ENCODE measurements at places on chromosomes 7 and 10.

DNA sequence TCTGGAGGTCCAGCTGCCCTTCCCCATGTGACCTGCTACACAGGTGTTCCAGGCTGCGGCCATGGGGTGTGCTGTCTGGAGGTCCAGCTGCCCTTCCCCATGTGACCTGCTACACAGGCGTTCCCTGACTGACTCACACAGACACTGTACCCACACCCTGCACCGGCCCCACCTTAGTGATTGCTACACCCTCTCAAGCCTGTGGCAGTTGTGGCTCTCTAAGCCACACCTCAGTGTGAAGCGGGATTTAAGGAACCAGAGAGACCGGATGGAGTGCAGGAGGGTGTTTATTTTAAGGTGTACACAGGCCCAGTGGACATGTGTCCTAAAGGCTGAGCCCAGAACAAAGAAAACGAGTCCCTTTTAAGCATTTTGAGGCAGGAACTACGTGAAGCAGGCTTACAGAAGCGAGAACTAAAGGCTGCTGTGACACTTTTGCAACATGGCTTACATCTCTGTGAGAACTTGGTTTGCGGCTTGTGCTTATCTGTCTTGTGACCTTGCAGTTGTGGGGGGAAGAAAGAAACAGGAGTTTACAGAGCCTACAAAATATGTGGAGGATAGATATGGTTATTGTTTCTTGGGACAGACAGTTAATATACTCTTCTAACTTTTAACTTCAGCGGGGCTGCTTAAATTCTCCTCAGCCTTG is 326.4 kb downstream of the PAXIP1 start:
- DNase-seq: no peak

DNA sequence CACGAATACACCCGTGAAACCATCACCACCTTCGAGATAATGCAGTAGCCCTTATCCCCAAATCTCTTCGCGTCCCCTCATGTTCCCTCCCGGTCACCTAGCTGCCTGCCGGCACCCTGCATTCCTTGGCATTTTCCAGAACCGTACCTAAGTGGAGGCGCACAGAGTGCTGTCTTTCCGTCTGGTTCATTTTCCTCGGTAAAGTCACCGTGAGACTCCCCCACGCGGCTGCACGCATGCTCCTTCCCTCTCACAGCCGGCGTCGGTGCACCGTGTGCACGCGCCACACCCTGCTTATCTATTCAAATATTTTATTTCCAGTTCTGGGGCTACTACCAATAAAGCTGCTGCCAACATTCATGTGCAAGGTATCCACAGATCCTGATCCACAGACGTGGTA is 65.5 kb upstream of the NKX6-2 start:
- DNase-seq: no peak

DNA sequence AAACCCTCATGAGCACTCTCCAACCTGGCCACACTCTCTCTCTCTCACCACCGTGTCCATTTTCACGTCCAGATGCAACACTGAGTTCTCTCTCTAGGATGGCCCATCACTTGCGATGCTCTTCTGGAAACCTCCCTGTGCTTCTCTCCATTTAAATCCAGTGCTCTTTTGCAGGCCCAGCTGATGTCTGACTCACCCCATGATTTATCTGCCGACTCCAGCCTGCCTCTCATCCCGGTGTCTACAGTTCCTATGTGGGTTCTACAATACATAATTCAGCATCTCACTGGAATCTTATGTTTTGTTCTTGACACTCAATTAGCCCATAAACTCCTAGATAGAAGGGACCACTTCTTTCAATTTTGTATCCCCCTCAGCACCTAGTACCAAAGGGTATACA is 5.0 kb downstream of the TPK1 start:
- DNase-seq: peak; percentile 9

GRCh38 chr7:89927762-89928161 is 226.5 kb upstream of the STEAP1 start:
- no peak for DNase-seq

GRCh38 chr10:35577926-35578617 is 27.1 kb upstream of the GJD4 start:
- no peak for DNase-seq

DNA sequence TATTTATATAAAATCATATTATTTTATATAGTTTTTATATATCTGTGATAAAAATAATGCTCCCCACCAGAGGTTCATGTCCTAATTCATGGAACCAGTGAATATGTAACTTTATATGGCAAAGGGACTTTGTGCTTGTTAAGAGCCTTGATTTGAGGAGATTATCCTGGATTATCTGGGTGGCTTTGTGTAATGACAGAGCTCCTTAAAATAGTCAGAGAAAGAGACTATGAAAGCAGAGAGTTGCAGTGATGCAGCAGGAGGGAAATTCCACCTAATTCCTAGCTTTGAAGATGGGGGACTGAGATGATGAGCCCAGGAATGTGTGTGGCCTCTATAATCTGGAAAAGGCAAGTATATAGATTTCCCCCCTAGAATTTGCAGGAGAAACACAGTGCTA is 1034.2 kb upstream of the C7orf33 start:
- no peak for DNase-seq

DNA sequence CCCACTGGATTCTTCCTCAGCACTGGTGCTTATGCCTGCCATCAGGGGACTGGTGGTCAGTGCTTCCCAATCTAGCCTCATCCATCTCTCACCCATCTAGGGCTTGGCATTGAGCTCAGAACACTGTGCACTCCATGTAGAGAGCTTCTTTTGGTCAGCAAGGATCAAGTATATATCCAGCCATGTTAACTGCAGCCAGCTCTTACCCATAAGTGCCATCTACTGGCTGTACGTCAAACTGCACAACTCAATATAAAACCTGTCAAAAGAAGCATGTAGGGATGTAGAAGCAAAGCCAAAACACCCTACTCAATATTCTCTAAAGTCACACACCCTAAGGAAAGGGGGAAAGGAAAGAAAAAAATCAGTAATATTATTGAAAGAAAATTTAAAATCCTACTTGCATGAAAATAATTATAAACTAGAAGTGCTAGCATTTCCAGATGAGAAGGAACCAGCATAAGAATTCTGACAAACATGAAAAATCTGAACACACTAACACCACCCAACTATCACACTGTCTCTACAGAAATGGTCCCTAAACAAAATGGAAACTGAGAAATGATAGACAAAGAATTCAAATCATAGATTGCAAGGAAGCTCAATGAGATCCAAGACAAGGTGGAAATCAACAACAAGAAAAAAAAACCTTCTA is 531.1 kb upstream of the STEAP1 start:
- DNase-seq: peak; percentile 36

DNA sequence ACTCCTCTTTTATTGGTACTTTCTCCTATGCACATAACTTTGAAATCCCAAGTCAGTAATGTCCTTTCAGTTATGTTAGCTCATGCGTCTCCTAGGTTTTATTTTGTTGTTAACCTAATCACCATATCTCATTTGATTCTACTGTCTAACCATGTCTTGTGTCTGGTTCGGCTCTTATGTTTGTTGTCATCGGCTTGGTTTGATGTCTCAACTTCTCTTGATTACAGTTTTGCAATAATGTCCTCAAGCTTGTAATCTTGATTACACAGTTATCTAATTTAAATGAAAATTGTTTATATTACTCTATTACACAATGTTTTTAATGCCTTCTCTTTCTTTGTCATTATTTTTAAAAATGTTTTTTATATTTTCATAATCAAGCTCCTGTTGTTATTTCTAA is 35.9 kb upstream of the SEMA3A start:
- DNase-seq: no peak

DNA sequence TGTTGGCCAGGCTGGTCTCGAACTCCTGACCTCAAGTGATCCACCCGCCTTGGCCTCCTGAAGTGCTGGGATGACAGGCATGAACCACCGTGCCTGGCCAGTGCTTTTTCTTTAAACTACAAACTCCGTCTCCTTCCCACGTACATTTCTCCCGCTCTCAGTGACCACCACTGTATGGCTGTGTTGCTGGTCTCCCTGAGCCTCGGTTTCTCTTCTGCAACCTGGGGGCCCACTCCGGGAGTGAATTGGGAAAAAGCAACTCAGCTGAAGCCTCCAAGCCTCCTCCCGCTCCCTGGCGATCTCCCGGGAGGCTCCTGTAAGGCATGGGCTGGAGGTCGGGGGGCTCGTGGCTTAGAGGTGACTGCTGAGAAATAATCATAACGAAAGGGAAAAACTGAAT is 136.3 kb downstream of the ELFN1 start:
- no peak for DNase-seq

DNA sequence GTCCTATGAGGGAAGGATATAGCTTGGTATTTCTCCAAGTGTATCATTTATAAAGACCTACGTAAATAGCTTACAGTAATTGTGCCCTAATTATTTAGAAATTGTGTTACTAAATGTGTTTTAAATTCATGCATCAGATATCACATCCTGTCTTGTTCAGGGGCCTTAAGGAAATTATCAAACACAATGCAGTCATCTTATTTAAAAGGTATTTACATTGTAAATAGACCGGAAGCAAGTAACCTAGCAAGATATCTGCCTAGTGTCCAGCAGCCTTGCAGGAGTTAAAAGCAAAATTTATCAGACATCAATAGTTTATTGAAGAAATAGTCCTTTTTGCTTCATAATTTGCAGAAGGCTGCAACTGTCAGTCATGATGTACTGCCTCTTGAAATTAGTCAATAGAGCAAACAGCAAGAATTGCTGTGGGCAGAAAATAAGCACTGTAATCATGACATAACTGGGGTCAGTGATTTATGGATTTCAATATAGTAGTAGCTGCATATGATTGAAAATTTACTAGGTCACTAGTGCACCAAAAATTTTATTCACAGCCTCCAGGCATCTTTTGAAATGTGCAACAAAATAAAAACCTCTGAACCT is 23.1 kb downstream of the GLRX3 start:
- DNase-seq: no peak

GRCh38 chr10:73803680-73804286 is 7.6 kb downstream of the NDST2 start:
- no peak for DNase-seq

DNA sequence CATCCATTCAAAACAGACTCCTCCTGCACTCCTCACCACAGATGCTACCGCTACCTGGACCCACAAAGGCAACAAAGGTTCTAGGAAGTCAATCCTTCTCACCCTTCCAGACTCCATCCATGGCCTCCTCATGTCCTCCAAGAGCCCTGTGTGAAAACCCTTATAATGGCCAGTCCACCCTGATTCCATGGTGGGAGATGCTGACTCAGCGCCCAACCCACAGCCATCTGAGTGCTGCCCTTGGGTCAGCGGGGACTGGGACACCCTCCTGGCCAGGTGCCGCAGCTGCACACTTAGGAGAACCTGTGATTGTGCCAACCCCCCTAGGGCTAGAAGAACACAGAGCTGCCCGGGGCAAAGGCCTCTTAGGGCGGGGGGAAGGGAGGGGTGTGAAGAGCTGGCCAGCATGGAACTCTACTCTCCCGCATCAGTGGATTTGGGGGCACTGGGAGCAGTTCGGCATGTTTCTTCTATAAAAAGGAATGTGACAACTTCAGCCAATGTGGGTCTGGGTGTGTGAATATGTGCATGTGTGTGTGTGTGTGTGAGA is 25.4 kb downstream of the TMEM273 start:
- no peak for DNase-seq

GRCh38 chr10:77400033-77400432 is 237.6 kb downstream of the KCNMA1 start:
- DNase-seq: no peak

DNA sequence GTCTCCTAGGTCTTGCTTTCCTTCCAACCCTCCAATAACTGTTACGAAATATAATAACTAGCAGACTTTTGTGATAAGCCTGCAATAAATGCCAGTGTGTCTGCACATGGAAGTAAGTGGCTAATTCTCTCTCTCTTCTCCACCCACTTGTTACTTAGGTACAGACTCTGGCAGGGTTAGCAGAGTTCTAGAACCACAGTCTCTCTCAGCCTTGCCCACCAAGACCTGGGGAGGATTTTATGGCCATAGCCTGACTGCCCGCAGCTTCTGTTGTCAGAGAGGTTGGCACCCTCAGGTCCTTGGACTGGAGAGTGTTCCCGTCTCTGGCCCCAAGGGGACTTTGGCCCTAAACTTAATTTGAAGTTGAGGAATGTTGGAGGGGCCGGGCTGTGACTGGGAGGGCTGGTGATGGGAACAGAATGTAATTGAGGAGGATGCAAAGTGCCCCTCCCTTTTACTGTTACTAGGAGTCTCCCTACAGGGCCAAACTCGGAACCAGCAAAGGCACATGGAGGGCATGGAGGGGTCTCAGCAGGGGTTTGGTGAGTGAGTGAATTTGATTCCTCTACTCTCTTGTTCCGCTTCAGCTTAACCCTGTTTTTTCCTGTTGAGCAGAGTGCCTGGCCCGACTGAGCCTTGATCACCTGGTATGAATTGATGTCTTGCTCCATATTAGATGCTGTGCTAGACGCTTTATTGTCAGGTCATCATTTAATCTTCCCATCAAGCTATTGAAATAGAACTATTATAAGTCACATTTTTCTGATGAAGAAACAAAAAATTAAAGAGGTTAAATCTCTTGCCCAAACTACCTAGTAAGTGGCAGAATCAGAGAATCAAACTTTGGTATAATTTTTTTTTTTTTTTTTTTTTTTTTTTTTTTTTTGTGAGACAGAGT is 37.0 kb upstream of the LCOR start:
- DNase-seq: no peak

DNA sequence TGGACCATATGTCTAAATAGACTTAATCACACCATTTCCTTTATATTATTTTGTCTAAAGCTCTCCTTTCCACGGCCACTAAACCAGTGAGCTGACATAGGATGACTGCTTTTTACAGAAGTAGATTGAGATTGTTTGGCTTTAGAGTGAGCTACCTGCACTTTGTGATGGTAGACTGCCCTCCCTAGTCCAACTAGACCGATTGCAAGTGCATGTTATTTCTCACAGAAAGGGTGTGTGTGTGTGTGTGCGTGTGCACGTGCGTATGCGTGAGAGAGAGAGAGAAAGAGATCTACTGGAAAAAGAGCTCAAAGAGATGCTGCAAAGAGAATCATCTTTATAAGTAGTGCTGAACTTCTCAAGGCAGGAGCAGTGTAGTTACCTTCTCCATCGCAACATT is 60.7 kb downstream of the VCL start:
- DNase-seq: no peak

GRCh38 chr7:42945821-42946626 is 13.8 kb downstream of the MRPL32 start:
- peak; percentile 36 for DNase-seq

DNA sequence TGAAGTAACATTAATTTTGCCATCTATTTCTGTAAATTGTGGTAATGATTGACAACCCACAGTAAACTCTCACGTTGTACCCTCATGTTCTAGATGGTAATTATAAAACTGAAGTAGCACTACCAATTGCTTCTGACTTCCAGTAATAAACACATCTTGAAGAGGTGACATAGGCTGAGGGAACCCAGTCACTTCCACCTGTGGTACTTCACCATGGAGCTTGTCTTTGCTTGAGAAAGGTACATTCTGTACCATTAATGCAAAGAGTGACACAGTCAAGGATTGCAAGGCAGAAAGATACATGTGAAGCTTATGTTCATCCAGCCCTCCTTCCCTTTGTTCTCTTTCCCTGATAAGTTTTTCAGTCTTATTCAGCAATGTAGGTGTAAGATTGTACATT is 11.2 kb downstream of the CAPZA2 start:
- no peak for DNase-seq

GRCh38 chr10:110637558-110638053 is 6.5 kb upstream of the RBM20 start:
- DNase-seq: peak; percentile 26

- DNase-seq: no peak
Observed at GRCh38 chr7:158274404-158274811, 313.2 kb downstream of the PTPRN2 start.

GRCh38 chr10:73924935-73925334 is 14.0 kb downstream of the PLAU start:
- no peak for DNase-seq

GRCh38 chr10:12966067-12966466 is 35.4 kb downstream of the CCDC3 start:
- DNase-seq: no peak

Measured in EH (cell line).